ENCODE measurements at places on chromosomes 1 and 21.

GRCh38 chr1:184632415-184633175, 122.1 kb downstream of the EDEM3 start:
- no peak for DNase-seq

DNA sequence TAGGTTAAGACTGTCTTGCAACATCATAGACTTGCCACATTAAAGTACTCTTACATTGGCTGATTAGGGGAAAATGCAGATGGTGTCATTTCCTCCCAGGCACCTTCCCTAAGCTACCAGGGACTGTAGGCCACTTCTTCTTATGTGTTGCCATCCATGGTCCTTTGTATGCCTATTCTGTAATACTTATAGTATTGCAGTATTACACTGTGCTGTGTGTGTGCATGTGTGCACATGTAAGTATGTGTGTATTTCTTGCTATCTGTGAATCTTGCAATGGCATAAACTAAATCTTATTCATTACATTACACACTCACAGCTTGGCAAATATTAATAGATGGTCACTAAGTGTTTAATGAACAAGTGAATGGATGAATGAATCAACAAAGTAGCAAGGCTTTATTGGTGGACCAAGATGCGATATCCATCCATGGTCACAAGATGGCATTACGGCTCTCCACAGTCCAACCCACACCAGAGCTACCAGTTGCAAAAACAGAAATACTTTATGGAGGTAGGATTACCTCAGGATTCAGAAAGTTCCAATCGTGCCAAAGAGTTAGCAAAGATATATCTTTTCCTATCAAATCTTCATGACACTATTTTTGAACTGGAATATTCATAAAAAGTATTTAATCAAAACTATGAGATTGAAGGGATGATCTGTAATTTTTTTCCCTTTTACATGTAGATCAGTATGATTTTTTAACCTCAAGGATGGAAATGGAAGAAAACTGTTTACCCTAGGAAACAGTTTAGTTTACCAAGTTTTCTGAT, 160.2 kb downstream of the DENND1B start:
- peak; percentile 1 for DNase-seq

GRCh38 chr1:59484096-59484495, 187.2 kb downstream of the FGGY start:
- no peak for DNase-seq

DNA sequence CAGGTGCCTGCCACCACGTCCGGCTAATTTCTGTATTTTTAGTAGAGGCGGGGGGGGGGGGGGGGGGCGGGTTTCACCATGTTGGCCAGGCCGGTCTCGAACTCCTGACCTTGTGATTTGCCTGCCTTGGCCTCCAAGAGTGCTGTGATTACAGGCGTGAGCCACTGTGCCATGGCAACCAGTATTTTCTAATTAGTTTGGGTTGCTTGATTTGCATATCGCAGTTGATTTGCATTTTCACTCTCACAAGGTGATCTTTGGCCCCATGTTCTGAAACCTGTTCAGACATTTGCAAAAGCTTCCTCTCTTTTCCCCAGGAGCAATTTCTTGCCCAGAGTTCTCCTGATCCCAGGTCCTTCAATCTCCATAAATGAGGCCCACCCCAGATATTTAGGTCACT, 1.7 kb downstream of the TOR3A start:
- DNase-seq = no peak

GRCh38 chr21:38769191-38769780, 36.4 kb upstream of the ETS2 start:
- no peak for DNase-seq

DNA sequence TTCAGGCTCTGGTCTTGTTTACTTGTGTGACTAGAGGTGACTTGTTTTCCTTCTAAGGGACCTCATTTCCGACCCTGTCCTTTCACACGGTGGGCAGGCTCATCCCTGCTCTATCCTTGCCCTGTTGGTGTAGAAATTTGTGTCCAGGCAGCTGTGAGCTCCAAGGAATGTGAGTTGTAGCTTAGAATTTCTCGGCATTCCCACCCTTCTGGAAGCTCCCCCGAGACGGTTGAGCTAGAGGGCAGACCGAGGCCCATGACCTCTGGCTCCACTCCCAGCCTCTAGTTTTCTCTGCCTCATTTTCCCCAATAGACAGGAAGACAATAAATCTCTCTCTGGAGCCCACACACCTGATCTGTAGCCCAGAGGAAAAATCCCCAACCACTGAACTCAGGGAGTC, 100.9 kb downstream of the NAV1 start:
- no peak for DNase-seq

GRCh38 chr1:941588-942383, 17.3 kb downstream of the NOC2L start:
- peak; percentile 30 for DNase-seq

GRCh38 chr21:35697321-35697808, 363.0 kb downstream of the SETD4 start:
- DNase-seq = peak; percentile 35

- peak; percentile 44 for DNase-seq
Observed at GRCh38 chr1:151251656-151252470, 2.7 kb upstream of the PSMD4 start.

All from skin of body (tissue), 3 donors.